ENCODE measurements at places on chromosomes 1 and 21.
A peak's percentile ranks its signal among the peaks of the same experiment; 100 is the strongest.

DNA sequence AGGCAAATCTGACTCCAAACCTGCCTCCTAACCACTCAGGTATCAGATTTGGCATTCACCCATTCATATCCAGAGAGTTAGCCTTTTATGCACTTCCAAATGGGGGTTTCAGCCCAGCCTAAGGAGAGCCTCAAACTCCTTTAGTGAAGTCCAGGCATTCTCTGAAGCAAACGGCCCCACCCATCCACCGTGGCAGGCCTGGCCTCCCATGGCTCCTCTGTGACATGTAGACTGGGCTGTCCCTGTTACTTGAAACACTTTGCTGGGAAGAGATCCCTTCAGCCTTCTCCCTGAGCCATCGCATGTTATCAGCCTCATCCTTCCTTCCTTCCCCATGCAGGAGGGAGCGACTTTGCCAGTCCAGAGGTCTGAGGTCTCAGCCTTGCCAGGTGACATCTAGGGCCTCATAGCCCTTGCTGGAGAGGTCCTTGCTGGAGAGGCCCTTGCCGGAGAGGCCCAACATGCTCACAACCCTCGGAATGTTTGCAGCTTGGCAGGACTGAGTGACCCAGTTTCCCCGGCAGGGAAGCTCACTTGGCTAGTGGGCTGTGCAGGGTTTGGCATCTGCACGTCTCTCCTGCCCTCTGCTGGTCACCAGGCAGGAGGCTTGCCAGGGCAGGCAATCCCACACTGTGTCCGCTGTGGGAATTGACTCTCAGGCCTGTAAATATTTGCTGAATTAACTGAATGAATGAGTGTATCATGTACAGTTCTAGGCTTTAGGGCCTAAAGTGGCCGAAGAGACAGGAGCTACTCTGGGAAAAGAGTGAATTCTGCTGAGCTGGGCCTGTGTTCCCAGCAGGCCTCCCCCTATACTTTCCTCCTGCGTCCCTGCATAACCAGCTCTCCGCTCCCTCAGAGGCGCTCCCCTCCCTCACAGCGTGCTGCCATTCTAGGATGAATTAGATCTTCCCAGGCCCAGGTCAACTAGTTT is 26.7 kb upstream of the RBM15 start:
- DNase-seq: peak; percentile 11

- DNase-seq: no peak
Observed at GRCh38 chr1:171344473-171344820, 30.5 kb downstream of the FMO4 start.

- no peak for DNase-seq
Observed at GRCh38 chr1:45297666-45298356, 28.9 kb upstream of the HPDL start.

DNA sequence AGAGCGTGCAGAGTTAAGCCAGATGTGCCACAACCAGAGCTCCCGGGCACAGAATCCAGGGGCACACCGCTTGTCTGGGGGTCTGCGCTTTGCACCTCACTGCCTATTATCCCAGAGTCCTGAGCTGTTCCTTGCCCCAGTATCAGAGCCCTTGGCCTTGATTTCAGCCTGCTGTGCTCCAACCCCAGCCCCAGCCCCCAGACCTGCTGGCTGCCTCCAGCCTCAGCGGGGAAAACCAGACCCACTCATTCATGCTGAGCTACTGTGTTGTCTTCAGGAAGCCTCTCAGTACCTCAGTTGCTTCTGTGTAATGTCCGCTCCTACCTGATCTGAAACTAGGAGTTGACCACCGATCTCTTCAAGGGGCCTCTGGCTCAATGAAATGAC is 1.1 kb downstream of the IKBKE start:
- DNase-seq: no peak

DNA sequence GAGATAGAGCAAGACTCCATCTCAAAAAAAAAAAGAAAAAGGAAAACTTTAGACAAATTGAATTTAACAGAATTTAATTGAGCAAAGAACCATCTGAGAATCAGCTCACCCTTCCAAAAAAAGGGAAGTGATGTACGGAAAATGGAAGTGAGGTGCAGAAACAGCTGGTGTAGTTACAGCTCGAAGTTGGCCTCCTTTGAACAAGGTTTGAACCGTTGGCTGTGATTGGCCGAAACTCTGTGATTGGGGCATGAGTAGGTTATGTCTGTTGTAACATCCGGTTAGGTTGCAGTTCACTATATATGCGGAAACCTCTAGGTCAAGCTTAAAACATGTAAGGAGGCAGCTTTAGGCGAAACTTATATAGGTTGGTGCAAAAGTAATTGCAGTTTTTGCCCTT is 97.9 kb upstream of the KIF26B start:
- DNase-seq: no peak

- no peak for DNase-seq
Observed at GRCh38 chr1:107172450-107173170, 31.8 kb downstream of the NTNG1 start.

DNA sequence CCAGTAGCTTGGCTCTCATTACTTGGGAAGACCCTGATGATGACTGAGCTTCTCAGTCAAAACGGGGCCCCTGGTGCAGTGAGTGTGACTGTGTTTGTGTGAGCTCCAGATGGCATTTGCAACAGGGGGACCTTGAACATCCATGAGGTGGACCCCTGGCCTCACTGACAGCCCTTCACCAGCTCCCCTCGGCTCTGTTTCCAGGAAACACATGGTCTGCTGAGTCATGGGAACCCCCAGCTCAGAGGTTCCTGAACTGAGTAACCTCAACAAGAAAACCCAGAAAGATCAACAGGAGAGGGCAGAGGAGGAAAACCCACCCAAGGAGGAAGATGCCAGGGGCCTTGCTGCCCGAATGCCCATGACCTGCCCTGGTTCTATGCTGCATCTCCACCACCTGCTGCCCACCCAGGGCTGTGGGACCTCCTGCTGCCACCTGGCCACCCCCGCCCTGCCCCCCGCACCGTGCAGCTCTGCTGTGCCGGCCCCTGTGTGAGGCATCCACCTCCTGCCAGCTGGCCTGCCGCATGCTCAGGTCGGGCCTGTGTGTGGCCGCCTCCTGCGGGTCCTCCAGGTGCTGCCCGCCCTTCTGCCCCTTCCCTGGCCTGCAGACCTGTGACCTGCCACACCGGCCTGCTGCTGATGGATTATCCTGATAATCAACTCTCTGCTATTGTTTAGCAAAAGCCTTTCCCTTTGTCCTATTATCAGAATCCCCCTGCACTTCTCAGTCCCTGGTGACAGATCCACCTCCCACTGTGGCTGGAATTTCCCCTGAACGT is 4.2 kb upstream of the KRTAP12-1 start:
- no peak for DNase-seq

GRCh38 chr1:21258331-21259134 is 31.7 kb downstream of the ECE1 start:
- no peak for DNase-seq

- DNase-seq: no peak
Observed at GRCh38 chr21:33856893-33857527, 58.6 kb downstream of the ATP5PO start.
